IPS DF 19.7 (cell line): ENCODE measurements at places on chromosomes 16 and 17.

GRCh38 chr17:2172077-2172851 is 117.4 kb downstream of the HIC1 start:
- no peak for DNase-seq

GRCh38 chr17:13671341-13671740 is 69.6 kb upstream of the HS3ST3A1 start:
- DNase-seq, result no peak

DNA sequence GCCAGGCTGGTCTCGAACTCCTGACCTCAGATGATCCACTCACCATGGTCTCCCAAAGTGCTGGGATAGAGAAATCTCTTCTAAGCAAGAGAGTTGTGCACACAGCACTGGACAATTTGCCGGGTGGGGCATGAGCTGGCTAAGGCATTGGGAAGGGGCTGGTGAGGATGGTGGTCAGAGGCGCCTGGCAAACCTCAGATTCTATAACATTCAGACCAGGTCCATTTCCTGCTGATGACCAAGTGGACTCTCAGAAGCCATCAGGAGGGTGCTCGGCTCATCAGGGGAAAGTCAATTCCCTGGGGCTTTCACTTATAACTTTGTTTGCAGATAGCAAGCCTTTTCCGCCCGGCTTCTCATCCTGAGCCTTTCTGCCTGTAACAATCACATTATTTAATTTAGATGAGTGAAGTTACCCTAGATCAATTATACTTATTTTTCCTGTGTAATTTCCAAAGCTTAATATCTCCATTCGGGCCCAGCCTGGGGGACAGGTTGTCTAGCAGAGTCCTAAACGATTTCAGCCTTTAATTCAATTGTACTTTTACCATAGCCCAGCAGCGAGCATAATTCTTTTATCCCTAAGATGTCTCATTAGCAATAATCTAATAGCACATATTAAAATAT is 15.0 kb upstream of the SLC6A2 start:
- no peak for DNase-seq

DNA sequence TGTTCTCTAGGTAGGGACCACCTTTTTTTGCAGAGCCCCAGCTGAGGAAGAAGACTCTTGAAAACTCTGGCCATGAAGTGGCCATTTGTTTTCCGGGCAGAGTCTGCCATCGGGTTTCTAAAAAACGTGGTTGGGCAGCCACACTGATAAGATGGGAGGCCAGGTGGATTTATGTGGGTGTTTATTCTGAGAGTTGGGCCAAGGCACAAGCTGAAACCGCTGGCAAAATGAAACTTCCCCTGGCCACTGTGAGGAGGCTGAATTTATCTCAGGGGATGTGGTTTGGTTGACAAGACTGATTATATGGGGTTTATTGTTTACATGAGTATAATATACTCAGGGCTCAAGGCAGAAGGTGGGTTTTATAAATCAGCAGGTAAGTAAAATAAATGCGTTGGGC is 421.8 kb downstream of the UTP18 start:
- no peak for DNase-seq

- DNase-seq, result no peak
Observed at GRCh38 chr16:46916980-46917379, 32.8 kb downstream of the GPT2 start.

GRCh38 chr17:49715717-49716279 is 8.0 kb upstream of the SLC35B1 start:
- DNase-seq, result no peak

- DNase-seq, result no peak
Observed at GRCh38 chr17:38418693-38419507, 9.4 kb upstream of the ARHGAP23 start.
